Activated CD8-positive, alpha-beta memory T cell treated with anti-CD3 and anti-CD28 coated beads for 1 hour (primary cell): ENCODE measurements at places on chromosomes 12 and 14.

DNA sequence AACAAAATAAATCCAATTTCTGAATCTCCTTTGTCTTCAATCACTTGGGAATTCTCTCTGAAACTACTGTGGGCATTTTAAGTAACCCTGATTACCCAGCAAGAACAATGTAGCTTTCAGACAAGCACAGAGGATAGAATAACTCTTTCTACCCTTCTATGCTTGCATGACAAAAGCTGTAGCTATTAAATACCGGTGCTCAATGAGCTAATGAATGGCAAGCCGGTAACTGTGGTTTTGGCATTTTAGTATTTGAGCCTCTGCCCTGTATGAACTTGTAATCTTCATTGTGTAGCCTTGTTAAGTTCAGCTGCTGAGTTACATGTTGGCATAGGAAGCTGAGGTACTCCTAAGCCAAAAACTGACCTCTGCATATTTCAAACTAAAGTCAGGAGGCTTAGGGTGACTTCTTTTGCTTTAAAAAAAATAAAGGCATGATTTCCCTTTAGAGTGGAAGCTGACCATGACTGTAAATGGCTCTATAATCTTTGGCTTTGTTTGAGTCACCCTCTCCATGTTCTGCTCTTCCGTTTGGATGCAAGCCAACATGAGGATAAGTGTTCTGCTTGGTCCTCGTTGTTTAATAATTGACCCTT is 171.0 kb upstream of the HIF1A start:
- no peak for DNase-seq

DNA sequence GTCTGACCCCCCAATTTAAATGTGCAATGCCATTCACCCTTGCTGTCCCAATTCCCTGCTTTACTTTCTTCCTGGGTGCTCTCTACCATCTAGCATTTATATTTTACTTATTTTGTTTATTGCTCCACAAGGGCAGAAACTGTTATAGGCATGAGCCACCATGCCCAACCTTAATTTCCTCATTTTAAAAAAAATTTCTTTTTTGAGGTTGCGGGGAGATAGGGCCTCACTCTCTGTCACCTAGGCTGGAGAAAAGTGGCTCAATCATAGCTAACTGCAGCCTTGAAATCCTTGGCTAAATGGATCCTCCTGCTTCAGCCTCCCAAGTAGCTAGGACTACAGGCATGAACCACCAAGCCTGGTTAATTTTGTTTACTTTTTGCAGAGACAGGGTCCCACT is 13.0 kb downstream of the HPD start:
- no peak for DNase-seq

DNA sequence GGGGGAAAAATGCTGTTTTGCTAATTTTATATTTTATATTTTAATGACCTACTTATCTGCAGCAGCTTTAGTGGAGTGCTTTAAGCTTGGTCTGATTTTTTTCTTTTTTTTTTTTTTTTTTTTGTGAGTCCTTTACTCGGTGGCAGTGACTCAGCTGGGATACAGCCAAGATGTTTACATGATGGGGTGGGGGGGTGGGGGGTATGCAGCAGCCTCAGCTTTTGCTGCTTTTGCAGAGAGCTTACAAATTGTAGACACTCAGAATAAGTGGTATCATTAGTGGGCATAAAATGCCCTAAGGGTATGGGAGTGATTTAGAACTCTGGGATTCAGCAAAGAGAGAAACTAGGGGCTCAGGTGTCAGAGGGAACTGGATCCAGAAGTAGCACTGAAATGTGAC is 38.2 kb upstream of the ARHGAP5 start:
- DNase-seq: no peak

GRCh38 chr12:100612606-100613005 is 39.1 kb downstream of the GAS2L3 start:
- DNase-seq: no peak

DNA sequence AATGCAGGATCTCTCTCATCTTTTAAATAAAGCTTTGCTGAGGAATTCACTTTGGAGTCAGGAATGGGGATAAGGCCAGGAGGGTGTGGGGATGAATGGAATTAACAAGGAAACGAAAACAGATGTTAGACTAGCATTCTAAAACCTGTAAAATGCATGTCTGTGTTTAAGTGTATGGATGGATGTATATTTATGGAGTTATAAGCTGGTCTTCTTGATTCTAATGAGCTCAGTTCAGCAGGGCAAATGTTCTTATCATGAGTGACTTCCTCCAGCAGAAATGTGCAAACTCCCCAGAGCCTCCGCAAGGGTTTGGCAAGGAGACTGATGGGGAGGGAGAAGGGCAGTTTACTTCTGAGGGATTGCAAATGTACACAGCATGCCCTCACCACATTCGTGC is 149.1 kb downstream of the NTF3 start:
- DNase-seq: no peak

- DNase-seq: no peak
These were observed 9.8 kb downstream of the ZNF219 start for GRCh38 chr14:21088687-21089086.

DNA sequence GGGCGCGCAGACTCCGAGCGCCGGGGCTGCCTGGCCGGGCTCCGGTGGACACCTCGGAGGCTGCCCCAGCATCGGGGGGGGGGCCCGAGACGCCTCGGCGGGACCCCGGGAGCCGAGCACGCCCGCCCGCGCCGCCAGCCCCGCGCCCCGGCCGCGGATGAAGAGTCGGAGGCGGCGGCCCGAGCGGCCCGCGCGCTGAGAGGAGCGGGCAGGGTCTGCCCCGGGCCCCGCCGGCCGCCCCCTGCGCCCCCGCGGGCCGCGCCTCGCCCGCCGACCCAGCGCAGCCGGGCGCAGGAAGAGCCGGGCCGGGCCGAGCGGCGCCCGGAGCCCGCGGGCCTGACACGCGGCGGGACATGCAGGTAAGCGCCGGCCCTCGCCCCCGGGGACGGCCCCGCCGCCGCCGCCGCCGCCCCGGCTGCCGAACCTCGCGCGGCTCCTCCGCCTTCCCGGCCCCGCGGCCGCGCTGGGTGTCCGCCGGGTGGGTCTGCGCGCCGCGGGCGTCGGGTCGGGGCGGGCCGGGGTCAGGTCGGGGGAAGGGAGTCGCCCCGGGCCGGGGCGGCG is 63.7 kb downstream of the FBXL14 start:
- DNase-seq: no peak
